ENCODE measurements at places on chromosomes 6 and 20. TPM values are rescaled to one million over a fixed set of nuclear protein-coding genes. Genes with fewer than 3 reads are reported as not detected.

Gene FAXC
- 4.7 TPM for total RNA-seq

Gene CENPW
- 19.6 TPM for total RNA-seq

Gene HLA-DRB5
- total RNA-seq = not detected

Gene SIM1
- total RNA-seq = not detected

Gene RIPOR2
- total RNA-seq = 0.31 TPM

Gene FAM217A
- not detected for total RNA-seq

Gene SNAP91
- 0.67 TPM for total RNA-seq

Gene NEDD9
- 5.0 TPM for total RNA-seq

Gene NMBR
- not detected for total RNA-seq

Gene TAAR2
- total RNA-seq = not detected

Gene NHSL1
- total RNA-seq = 13.3 TPM

Gene RIPPLY2
- total RNA-seq = 0.90 TPM

Gene KHDC1L
- 0.28 TPM for total RNA-seq

Gene CST5
- not detected for total RNA-seq

Gene TENT5A
- 2.9 TPM for total RNA-seq

Gene CDH26
- total RNA-seq = 3.1 TPM

Gene COL20A1
- 0.70 TPM for total RNA-seq

Gene RAET1L
- not detected for total RNA-seq

Gene MOG
- 2.0 TPM for total RNA-seq

Gene MPIG6B
- total RNA-seq = not detected

Gene FAM83B
- total RNA-seq = 1.5 TPM

Gene MACROD2
- total RNA-seq = 2.2 TPM

Gene OR10C1
- total RNA-seq = not detected

Gene MLN
- total RNA-seq = not detected

Gene YTHDF1
- total RNA-seq = 36.0 TPM

Gene LPIN3
- 6.7 TPM for total RNA-seq

Gene POM121L2
- total RNA-seq = not detected

Gene SAMD5
- 0.17 TPM for total RNA-seq

All from H7 (cell line).